Stimulated activated CD4-positive, alpha-beta T cell treated with anti-CD3 and anti-CD28 coated beads, Interleukin-2, amount 100 ng/mL, for 4 hours (primary cell): ENCODE measurements at places on chromosomes 2 and 18.

- no peak for DNase-seq
Observed at GRCh38 chr2:173252581-173252980, 102.1 kb upstream of the CDCA7 start.

DNA sequence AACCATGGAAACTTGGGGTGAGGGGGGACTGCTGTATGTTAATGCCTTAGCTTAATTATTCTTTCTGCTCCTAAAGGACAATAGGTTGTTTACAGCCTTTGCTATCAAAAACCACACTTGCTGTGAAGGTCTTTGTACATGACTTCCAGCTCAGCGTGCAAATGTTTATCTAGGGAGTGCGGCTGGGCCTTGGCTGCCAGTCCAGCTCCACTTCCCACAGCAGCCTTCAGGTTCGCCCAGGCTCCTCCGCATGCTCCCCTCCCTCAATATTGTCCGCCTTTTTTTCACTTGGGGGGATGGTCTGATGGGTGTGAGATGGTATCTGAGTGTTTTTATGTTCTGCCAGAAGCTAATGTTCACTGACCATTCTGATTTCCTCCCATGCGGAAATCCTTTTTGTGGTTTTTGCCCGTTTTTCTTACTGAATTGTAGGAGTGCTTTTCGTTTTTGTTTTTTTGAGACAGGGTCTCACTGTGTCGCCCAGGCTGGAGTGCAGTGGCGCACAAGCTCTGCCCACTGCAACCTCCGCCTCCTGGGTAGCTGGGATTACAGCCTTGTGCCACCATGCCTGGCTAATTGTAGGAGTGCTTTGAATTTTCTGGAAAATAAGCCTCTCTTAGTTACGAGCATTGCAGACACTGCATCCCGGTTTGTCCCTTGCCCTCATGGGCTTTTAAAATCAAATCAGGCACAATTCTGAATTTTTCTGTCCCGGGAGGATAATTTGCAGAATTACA, 28.8 kb downstream of the SH3BP4 start:
- DNase-seq = no peak

DNA sequence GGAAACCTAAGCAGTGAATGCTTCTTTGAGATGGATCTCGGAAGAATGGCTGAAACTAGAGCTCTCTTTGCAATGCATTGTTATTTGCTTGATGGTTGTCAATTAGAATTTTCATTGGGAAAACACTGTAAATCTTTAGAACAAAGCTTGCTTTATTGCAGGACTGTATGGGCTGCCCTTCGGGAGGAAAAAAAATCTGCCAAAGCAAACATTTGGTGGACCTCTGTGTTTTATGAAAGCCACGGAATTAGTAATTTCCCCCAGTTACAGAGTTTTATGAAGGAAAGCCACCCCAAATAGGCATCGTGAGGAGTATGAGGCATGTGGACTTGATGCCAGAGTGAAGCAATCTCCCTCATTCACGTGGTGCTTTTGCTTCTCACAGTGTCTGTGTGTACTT, 33.5 kb downstream of the RHBDD1 start:
- no peak for DNase-seq

- DNase-seq = no peak
Observed at GRCh38 chr18:14928396-14928795, 180.4 kb downstream of the ANKRD30B start.

- peak; percentile 25 for DNase-seq
Observed at GRCh38 chr2:109545828-109546713, 67.7 kb downstream of the SEPTIN10 start.

DNA sequence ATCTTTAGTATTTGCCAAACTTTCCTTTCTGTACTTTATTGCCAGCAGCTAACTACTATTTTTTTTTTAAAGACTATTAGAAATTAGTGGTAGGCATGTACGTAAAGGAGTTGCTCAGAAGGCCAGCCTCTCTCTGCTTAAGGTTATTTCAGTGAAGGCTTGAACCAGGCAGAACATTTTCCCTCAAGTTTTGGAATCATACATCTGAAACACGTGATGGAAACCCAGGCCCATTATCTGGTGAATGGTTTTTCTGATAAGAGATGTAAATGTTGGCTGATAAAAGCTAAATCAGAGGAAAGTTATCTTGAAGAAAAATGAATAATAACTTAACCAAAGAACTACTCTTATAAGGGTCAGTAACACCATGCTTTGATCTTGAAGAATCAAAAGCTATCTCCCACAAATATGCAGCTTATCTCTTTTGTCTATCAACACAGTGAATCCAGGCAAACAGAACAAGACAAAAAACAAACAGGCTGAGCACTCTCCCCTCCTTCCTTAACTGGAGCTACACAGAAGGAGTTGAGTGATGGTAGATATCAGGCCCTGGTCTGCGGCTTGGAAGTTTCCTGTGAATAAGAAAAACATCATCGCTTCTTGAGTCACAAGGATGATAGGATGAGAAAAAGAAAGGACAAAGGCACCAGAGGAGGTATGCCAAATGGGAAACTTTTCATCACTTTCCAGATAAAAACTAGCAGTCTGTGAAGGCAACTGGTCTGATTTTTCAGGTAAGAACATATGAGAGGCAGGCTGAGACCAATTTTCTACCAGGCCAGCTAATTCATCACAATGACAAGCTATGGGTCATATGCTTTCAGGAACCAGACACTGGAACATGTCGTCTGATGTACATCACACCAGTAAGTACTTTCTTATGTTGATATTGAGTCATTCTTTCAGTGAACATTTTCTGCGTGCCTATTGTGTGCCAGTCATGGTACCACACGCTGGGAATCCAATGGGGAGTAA, 88.4 kb upstream of the STK17B start:
- DNase-seq = peak; percentile 38

DNA sequence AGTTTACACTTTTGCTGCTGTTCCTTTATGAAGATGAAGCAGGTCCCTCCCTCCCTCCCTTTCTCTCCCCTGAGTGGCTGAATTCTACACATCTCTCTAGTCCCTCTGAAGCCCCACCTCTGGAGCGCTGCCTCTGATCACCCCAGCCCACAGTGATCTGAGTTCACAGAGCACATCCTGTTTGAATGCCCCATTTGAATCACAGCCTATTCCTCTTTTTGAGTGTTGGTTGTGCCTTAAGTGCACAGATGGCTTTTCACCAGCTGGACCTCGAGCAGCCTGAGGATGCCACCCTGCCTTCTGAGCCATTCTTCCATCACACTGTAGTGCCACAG, 87.1 kb downstream of the ITGB1BP1 start:
- no peak for DNase-seq

DNA sequence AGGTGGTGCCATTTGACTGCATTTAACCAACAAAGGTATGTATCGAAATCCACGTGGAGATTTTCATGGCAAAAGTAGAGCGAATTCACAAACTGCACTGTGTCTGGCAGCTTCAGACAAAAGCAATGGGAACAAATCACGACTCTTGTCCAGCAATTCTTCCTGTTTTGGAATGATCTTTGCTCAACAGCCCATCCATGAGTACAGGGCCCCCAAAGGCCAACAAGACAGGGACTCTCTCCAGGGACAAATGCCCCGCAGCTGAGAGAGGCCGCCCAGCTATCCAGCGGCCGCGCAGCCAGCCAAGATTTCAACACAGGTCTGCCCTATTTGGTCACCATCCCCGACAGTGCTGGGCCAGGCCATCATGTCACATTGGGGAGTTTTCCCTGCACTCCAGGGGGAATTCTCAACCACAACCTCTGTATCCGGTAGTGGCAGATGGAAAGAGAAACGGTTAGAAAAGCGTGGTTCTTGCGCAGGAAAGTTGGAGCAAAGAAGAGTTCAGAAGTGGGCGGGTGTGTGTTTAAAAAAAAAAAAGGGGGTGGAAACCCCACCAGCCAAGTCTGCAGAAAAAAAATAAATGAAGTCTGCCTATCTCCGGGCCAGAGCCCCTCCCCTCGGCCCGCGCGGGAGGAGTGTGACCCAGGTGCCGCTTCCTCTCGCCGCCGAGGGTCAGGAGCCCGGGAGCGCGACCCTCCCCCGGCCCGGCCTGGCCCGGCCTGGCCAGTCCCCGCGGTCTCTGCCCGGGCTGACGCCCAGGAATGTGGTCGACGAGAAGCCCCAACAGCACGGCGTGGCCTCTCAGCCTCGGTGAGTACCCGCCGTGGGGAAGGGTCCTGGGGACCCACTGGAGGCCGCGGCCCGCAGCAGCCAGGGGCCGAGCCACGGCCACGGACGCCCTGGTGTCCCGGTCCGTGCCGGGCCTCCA, at the start of gene GYPC:
Gene GYPC (plus strand): TSS at position 659 of the 931 bp plus-strand sequence. CDS start 106 bp downstream, at position 765.
- DNase-seq = peak; percentile 42

DNA sequence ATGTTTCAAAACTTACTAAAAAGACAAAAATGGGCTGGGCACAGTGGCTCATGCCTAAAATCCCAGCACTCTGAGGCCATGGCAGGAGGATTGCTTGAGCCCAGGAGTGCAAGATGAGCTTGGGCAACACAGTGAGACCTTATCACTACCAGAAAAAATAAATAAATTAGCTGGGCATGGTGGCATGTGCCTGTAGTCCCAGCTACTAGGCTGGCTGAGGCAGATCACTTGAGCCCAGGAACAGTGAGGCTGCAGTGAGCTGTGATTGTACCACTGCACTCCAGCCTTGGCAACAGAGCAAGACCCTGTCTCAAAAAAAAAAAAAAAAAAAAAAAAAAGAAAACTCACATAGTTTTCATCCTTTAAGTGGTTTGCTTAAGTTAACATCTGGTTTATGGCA, 6.4 kb downstream of the TSPYL6 start:
- DNase-seq = no peak

GRCh38 chr2:173354582-173355131, at the start of gene CDCA7:
Gene CDCA7 (plus strand): TSS chr2:173354872. CDS start chr2:173354964, 92 bp downstream.
- DNase-seq = peak; percentile 13

DNA sequence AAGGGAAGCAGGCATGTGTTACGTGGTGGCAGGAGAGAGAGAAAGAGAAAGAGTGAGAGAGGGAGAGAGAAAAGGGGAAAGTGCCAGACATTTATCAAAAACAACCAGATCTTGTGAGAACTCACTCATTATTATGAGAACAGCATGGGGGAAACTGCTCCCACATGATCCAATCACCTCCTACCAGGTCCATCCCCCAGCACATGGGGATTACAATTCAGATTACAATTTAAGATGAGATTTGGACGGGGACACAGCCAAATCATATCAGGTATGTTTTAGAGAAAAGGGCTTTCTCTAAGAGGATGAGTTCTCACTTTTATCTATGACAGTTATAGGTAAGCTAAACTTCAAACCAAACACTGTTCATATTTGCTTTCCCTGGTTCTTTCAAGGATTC, 597.3 kb upstream of the PIK3C3 start:
- no peak for DNase-seq

- no peak for DNase-seq
Observed at GRCh38 chr2:51612387-51612786, 580.5 kb upstream of the NRXN1 start.

DNA sequence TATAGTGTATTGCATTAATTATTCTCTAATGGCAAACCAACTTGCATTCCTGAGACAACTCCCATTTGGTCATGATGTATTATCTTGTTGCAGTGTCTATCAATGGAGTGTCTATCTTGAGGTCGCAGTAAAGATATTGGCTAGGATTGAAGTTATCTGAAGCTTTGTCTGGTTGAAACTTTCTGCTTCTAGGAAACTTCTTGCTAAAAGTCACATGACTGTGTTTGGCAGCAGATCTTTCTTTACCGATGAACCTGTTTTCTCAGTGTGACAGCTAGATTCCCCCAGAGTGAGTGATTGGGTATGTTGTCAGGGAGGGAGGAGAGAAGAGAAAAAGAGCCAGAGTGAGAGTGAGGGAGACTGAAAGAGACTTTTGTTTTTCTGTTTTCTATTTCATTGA, 119.6 kb downstream of the QPCT start:
- DNase-seq = no peak

- DNase-seq = no peak
Observed at GRCh38 chr2:145088756-145089155, 568.8 kb upstream of the ZEB2 start.

DNA sequence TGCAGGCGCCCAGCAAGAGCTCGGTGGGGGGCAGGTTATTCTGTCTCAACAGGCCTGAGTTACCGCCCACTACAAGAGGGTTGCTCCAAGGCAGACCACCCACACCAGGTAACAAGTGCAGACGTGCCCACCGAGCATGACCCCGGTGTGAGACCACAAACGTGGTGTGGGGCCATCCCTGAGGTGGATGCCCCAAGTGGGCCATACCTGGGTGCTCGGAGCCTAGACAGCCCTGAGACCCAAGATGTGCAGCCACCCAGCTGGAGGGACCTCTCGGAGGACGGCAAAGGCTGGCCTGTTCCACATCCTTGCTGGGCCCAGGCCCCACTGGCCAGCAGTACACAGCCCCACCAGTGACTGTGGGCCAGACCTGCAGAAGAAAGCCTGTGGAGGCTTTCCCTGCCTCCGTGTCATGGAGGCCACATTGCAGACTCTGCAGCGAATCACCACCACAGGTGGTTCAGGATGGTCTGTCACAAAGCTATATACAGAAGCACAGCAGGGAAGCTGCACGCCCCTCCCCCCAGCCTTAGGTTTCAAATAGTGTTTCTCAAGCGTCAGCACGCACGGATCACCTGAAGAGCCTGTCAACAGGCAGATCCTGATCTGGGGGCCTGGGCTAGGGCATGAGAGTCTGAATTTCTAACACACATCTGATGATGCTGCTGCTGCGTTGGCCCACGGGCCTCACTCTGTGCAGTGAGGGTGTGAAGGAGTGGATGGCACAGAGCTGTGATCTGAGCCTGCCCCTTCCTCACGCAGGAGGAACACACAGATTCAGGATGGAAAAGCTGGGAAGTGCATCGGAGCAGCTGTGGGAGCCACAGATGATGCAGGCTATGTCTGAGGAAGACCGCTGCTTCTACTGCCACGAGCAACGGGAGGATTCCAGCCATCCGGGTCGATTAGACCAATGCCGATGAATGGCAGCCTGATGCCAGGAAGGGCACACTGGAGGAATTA, 96.8 kb downstream of the UXS1 start:
- DNase-seq = no peak

- no peak for DNase-seq
Observed at GRCh38 chr18:36419900-36420531, 122.5 kb downstream of the FHOD3 start.

DNA sequence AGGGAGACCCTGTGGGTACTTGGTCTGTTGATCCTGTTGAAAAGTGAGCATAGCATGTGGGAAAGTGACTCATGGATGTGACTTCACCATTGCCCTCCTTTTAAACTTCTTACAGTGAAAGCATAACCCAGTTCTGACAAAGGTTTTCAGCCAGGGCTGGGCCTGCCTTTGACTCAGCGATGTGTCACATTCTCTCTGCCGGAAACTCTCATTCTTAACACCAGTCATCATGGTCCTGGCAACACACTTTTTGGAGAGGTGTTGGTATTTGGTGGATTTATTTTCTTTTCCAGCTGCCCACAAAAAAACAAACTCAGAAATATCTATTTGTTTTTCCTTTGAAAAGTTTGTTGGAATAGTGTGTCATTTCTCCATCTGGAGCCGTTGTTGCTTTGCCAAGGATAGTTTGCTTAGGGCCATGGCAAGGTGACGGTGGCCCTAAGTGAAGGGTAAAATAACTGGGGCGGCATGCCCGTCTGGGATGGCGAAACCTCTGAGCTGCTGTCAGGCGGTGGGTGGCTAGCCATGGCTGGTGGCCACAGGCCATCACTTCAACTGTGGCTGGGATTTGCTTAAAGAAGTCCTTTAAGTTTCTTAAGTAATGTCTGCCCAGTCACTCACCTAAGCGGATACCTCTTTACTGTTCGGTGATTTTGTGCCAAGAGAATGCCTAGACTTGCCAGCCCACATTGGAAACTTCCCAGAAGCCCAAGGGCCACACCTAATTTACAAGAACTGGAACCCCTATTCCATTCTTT, 123.3 kb downstream of the LTBP1 start:
- DNase-seq = no peak

- no peak for DNase-seq
Observed at GRCh38 chr2:67733517-67733916, 329.3 kb downstream of the C1D start.

GRCh38 chr2:1945819-1946218, 201.5 kb upstream of the PXDN start:
- no peak for DNase-seq

GRCh38 chr2:86470890-86471289, 29.7 kb downstream of the KDM3A start:
- no peak for DNase-seq
